Aortic smooth muscle cell (primary cell): ENCODE measurements at places on chromosomes 5 and 9. TPM values are rescaled to one million over a fixed set of nuclear protein-coding genes. Genes with fewer than 3 reads are reported as not detected.

The TXNDC8 gene
- total RNA-seq = not detected in 2 replicates

The PRDM9 gene
- not detected in 2 replicates for total RNA-seq

The SYNPO gene
- 12.4 and 17.6 TPM in 2 replicates for total RNA-seq

The IFNE gene
- 17.2 and 24.6 TPM in 2 replicates for total RNA-seq

The C9orf153 gene
- 0.25 and 0.26 TPM in 2 replicates for total RNA-seq

The IFNA2 gene
- not detected in 2 replicates for total RNA-seq

The FSD1L gene
- 4.5 and 5.1 TPM in 2 replicates for total RNA-seq

The LRRC70 gene
- 0.93 and 1.3 TPM in 2 replicates for total RNA-seq

The MSX2 gene
- 0.50 and 1.2 TPM in 2 replicates for total RNA-seq

The CYLC2 gene
- not detected in 2 replicates for total RNA-seq

The PALM2AKAP2 gene
- total RNA-seq = 18.2 and 20.3 TPM in 2 replicates

The SLC36A3 gene
- not detected in 2 replicates for total RNA-seq

The SEC24A gene
- total RNA-seq = 18.0 and 23.3 TPM in 2 replicates

The KCNV2 gene
- total RNA-seq = not detected in 2 replicates

The PCDHA1 gene
- under 0.01 and 0.06 TPM in 2 replicates for total RNA-seq

The NR5A1 gene
- not detected in 2 replicates for total RNA-seq

The PLCXD3 gene
- 0.53 and 1.9 TPM in 2 replicates for total RNA-seq

The ACSL6 gene
- total RNA-seq = 0.25 TPM in 1 of 2 replicates, not detected in the other

The MYO10 gene
- total RNA-seq = 42.0 and 48.4 TPM in 2 replicates

The RPP25L gene
- total RNA-seq = 13.1 and 13.2 TPM in 2 replicates

The ALAD gene
- total RNA-seq = 25.7 and 27.1 TPM in 2 replicates

The PPP1R2B gene
- 0.26 and 0.31 TPM in 2 replicates for total RNA-seq

The CXCL14 gene
- total RNA-seq = 0.79 TPM in 1 of 2 replicates, not detected in the other

The TLR4 gene
- total RNA-seq = 88.0 and 89.8 TPM in 2 replicates

The TMEM171 gene
- 1.2 and 3.6 TPM in 2 replicates for total RNA-seq

The SLC6A3 gene
- not detected in 2 replicates for total RNA-seq

The WDR38 gene
- total RNA-seq = not detected in 2 replicates

The PCDHA7 gene
- total RNA-seq = 0.13 and 0.37 TPM in 2 replicates

The FOXD4L5 gene
- total RNA-seq = under 0.01 and 0.06 TPM in 2 replicates

The TSSK1B gene
- total RNA-seq = under 0.01 and 0.13 TPM in 2 replicates

The FAXDC2 gene
- 9.0 and 13.6 TPM in 2 replicates for total RNA-seq

The TMEM252 gene
- total RNA-seq = not detected in 2 replicates

The PCDHA13 gene
- under 0.01 and 0.19 TPM in 2 replicates for total RNA-seq
